Inflammatory macrophage treated with lipopolysaccharide for 1 hour (primary cell): ENCODE measurements at places on chromosomes 11 and 22.

GRCh38 chr11:68037411-68038225, 1.2 kb upstream of the TCIRG1 start:
- no peak for DNase-seq

- DNase-seq, result peak; percentile 90
These were observed 40.4 kb downstream of the BCR start for GRCh38 chr22:23220485-23221350.

- DNase-seq, result no peak
These were observed 18.4 kb downstream of the FDX1 start for GRCh38 chr11:110447897-110448745.

- DNase-seq, result peak; percentile 12
These were observed 718 bp downstream of the FADS2 start for GRCh38 chr11:61828629-61829407.

GRCh38 chr11:10407055-10407454, 48.0 kb upstream of the AMPD3 start:
- DNase-seq, result peak; percentile 78

GRCh38 chr11:67006029-67006884, 16.7 kb upstream of the SYT12 start:
- no peak for DNase-seq

DNA sequence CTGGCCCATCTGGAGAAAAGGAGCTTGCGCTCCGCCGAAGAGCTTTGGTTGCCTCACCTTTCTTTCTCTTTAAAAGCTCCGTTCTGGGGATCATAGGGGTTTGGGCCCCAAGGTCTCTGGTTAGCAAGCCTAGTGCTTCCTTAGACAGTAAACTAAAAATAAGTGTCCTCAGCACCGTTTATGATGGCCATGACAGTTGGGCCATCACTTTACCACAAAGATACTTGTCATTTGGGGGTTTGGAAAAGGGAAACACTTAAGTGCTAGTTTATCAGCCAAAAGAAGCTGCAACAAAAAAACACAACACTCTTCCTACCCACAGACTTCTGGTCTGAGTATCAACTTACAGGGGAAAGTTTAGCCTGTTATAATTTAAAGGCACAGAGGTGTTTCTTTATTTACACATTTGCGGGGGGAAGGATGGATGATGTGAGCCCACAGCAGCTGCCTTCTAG, 88.4 kb upstream of the CD44 start:
- DNase-seq, result peak; percentile 41

GRCh38 chr11:62860835-62861563, 19.7 kb upstream of the SLC3A2 start:
- DNase-seq, result no peak
